ENCODE measurements at places on chromosomes 7 and 10.

- DNase-seq, result no peak
These were observed 11.5 kb upstream of the SLC29A3 start for GRCh38 chr10:71307469-71308085.

- DNase-seq, result no peak
These were observed 135.5 kb upstream of the GLI3 start for GRCh38 chr7:42372479-42372878.

GRCh38 chr10:5234106-5234860, 37.6 kb downstream of the AKR1C4 start:
- DNase-seq, result no peak

DNA sequence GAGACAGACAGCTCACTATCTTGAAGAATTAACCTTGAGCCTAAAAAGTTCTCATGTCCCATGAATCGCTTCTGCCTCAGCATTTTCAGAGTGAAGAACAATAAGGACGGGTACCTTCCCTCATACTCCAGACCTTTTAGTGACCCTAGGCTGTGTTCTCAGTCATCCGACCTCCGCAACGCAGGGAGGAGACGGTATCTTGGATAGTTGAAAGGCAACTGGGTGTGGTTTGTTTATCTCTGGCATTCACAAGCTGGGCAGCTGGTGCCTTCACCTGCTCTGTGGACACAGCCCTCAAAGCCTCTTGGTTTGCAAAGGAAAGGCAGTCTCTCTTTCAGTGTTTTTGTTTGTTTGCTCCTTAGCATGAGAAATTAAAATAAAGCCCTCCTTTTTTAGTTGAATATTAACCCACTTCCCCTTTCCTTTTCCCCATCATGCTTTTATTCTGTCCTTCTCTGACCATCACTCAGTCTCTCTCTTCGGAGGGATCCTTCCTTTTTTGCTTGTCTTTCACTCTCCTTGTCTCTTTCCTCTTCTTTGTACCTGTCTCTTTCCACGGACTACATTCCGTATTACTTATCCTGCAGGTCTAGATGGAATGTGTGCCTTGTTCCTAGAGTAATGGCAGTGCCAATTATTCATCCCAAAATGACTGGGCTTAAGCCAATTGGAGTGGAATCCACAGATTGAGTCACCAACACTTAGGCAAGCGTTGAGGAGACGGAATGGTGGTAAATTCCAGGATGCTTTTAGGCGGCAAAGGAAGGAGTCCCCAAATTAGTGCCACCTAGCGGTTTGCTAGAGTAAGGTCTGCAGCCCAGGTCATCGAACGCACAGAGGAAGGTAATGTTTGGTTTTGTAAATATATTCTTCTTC, 45.8 kb downstream of the PRR15 start:
- no peak for DNase-seq

- DNase-seq, result no peak
These were observed 45.3 kb downstream of the NRG3 start for GRCh38 chr10:81920213-81920829.

- DNase-seq, result no peak
These were observed 109.1 kb downstream of the CPED1 start for GRCh38 chr7:121097577-121097976.

DNA sequence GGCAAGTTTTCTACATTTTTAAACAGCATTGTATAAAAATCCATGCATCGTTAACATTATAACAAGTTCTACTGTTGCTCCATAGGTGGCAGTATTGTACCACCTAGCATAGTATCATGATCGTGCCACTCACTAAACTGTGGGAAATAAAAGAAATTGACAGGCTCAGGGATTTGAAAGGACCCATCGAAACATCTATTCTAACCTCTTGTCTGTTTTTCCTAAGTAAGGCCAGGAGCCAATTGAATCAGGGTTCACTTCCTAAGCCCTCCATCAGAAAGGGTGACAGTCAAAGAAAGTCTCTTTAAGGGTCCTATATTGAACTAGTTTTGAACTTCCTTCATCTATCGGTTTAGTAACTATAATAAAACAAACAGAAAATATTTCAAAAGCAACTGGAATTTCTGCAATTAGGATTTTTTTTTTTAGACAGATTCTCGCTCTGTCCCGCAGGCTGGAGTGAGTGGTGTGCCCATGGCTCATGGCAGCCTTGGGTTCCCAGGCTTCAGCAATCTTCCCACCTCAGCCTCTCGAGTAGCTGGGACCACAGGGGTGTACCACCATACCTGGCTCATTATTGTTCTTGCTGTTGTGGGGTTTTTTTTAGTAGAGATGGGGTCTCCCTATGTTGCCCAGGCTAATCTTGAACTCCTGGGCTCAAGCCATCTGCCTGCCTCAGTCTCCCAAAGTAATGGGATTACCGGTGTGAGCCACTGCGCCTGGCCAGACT, 9.4 kb downstream of the HACD1 start:
- DNase-seq, result no peak

DNA sequence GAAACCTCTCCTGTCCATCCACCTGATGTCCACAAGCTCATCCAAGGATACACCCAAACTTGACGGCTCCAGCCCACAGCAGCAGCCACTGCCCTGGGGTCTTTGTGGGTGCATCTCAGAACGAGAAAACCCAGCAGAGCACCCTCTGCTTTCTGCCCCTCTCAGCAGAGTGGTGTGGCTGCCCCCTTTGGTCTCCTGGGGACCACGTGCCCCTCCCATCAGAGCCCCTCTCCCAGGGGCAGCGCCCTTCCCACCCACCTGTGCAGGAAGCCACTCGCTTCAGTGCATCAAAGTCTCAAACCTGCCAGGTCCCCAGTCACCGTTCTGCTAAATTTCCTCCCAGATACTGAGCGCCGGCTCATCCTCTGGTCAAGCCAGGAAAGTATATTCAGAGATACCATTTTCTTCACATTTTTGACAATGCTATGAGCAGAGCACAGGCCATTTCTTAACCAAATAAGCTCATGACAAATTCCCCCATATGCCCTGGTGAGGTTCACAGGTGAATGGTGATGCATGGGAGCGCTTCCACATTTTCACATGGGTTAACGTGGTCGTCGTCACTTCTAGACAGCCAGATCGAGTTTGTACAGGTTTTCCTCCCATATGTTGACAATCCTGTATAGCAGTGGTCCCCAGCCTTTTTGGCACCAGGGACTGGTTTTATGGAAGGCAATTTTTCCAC, 32.4 kb downstream of the CAMK2B start:
- DNase-seq, result no peak

GRCh38 chr7:4959893-4960292, 906 bp upstream of the MMD2 start:
- DNase-seq, result no peak

GRCh38 chr10:117609796-117610170, 67.2 kb downstream of the EMX2 start:
- no peak for DNase-seq

DNA sequence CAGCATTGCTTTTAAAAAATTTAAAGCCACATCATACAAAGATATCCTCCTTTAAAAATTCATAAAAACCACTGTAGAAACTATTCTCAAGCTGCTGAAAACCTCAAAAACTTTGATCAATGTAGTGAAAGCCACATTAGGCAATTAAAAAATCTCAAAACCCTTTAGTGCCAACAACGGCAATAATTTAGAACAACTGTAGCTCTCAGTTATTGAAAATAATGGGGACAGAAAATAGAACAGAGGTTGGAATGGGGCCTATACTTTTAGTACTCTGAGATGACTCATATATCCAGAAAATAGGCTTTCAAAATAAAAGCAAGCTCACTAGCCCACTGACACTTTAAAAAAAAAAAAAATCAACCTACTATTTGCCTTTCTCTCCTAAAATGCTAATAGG, 87.5 kb downstream of the GSAP start:
- DNase-seq, result no peak

DNA sequence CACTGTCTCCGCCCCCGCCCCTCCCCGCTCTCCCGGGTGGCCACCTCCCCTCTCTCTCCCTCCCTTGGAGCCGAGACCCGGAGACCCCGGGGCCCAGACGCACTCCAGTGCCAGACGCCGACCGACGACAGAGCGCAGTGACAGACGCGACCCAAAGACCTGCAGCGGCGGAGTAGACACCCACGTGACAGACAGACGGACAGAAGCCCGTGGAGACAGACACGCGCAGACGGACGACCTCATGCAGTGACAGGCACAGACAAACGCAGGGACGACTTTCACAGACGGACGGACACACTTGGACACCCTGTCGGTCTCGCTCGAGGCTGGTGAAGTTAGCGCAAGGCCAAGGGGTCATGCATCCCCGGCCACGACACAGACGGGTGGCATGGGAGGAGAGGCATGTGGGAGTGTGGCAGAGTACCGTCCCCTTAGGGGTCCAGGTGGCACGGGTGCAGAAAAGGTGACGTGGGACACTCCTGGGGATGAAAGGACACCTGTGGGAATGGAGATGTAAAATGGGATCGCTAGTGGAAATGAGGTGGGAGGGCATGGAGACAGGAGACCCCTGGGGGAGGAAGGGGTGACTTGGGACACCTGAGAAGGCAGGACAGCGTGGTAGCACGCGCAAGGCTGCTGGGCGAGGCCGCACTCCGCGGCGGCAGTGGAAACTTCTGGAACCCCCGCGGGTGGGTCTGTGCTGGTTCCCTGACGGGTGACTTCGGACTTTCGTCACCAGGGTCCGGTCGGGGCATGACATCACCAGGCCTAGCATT, 456 bp upstream of the ACHE start:
- DNase-seq, result no peak

GRCh38 chr7:21142081-21142480, 285.8 kb upstream of the SP4 start:
- no peak for DNase-seq

Data from stimulated activated CD4-positive, alpha-beta T cell treated with anti-CD3 and anti-CD28 coated beads, Interleukin-12 subunit alpha, Interleukin-12 subunit beta, amount 100 ng/mL, for 4 hours (primary cell).